ENCODE measurements at places on chromosomes 6 and 20.
A peak's percentile ranks its signal among the peaks of the same experiment; 100 is the strongest.

GRCh38 chr6:129235167-129236000 lies 352.4 kb downstream of the LAMA2 start:
- DNase-seq, result no peak

GRCh38 chr20:39849664-39850063 lies 839.4 kb downstream of the MAFB start:
- no peak for DNase-seq

- no peak for DNase-seq
Observed at GRCh38 chr6:144334150-144334708, 49.1 kb downstream of the UTRN start.

GRCh38 chr6:110662490-110663211 lies 152.6 kb downstream of the CDK19 start:
- DNase-seq, result peak; percentile 84

- peak; percentile 95 for DNase-seq
Observed at GRCh38 chr20:43513931-43514647, 6.6 kb downstream of the L3MBTL1 start.
